Esophagus muscularis mucosa (tissue), 4 donors: ENCODE measurements at places on chromosomes 12 and 14. TPM values are rescaled to one million over a fixed set of nuclear protein-coding genes. Genes with fewer than 3 reads are reported as not detected.

The GCN1 gene
- total RNA-seq = 38.6 TPM

The PZP gene
- 0.06 TPM for total RNA-seq

The ACVRL1 gene
- total RNA-seq = 124 TPM

The ACYP1 gene
- 9.1 TPM for total RNA-seq

The RPGRIP1 gene
- total RNA-seq = not detected

The ITPK1 gene
- total RNA-seq = 132 TPM

The TBX5 gene
- total RNA-seq = 21.7 TPM

The SERPINA12 gene
- not detected for total RNA-seq

The BATF gene
- 1.7 TPM for total RNA-seq

The CSRP2 gene
- total RNA-seq = 46.1 TPM

The PCED1B gene
- 0.99 TPM for total RNA-seq

The COPZ1 gene
- total RNA-seq = 41.1 TPM

The LRTM2 gene
- not detected for total RNA-seq

The DAO gene
- total RNA-seq = not detected

DNA sequence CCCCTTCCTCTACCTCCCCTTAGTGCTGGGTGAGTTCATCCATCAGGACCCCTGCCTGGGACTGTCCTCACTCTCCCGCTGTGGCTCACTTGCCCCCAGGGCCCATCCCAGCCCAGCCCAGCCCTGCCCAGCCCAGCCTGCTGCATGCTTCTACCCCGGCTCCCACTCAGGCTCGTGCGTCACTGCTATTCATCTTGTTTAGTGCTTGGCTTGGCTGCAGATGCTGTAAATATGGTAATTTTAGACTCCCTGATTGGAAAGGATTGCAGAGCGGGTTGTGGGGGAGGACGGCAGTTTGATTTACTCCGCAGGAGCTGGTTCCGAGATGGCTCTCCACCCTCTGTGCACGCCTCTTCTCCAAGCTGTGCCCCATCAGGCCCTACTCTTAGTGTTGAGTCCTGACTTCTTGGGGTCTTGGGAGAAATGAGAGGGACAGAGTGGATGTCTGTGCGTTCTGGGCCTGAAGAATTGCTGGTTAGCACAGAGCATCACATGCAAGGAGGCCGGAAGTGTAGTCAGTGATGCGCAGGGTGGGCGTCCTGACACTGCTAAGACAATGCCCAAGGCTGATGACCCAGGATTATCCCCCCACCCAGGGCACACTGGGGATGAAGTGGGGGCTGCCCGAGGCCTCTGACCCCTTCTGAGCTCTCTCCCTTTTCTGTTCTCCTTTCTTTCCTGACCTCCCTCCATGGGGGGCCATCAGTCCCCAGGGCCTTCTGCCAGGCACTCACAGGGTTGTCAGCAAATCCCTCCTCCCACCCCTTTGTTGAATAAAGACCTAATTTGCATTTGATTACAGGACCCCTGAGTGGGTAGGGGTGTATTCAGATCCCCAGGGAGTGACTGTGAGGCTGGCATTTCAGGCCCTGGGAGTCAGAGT is 244.4 kb downstream of the ZFP36L1 start:
- peak; percentile 94 for DNase-seq

GRCh38 chr12:8677362-8677761 is 14.7 kb upstream of the MFAP5 start:
- DNase-seq = no peak

DNA sequence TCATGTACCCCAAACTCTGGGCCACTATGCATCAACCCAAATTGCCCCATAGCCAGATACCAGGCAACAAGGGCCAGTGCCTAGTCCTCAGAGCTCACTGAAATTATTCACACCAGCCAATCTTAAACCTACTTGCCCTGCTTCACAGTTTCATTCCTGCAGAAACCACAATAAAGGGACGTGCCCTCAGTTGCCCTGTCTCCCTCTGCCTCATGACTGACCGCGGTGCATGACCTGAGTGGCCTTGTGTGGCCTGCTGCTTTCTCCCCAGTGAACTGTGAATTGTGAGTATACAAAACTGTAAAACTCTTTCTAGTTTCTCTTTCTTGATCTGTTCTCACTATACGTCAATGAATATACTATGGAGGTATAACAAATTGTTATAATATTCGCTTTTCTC is 490.9 kb upstream of the MIS18BP1 start:
- DNase-seq = no peak

DNA sequence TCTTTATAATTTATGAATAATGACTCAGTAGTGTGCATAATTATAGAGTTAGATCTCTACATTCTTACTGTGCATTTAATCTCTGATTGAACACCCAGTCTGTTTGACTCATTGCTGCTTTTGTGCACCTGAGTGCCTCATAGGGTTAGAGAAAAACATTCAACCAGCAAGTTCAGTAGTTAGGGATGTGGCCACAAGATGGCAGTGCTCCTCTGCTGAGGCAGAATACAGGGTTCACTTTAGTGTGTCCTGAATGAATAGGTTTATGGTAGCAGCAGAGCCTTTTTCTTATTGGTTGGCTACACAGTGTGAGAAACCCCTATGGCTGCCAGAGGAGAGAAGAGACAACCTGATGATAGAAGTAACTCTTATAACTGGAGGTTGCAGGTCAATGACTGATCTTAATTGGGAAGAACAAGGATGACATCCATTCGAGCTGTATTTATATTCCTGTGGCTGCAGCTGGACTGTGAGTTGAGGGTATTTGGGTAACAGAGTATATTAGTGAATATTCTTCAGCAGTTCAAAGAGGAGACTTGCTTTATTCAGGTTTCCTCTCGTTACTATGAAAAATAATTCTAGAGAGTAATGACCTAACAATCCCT is 194.9 kb upstream of the OR4E1 start:
- no peak for DNase-seq

DNA sequence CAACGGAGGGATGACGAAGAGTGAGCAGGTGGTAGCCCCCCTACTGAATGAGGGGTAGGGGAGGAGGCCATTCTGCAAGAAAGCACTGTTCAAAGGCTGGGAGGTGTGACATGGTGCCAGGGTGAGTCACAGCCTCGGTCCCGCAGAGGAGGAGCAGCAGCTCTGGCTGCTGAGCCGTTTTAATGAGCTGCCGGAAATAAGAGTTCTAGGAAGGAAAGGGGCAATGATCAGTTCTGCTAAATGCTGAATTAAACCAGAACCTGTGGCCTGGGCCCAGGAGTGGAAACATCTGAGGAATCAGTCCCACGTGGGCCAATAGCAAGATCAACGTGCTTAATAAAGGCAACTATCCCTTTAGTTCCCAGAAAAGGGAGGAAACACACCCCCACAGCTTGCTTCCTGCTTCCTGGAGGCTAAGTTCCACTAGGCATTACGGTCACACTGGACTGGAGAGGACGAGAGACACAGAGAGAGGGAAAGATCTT is 3.6 kb downstream of the ABCD4 start:
- DNase-seq = no peak

- DNase-seq = no peak
Observed at GRCh38 chr14:41604721-41605531, 1.8 kb upstream of the LRFN5 start.

GRCh38 chr14:20427231-20428009 is 8.5 kb downstream of the KLHL33 start:
- no peak for DNase-seq

- DNase-seq = no peak
Observed at GRCh38 chr12:67761566-67761965, 113.0 kb downstream of the DYRK2 start.

DNA sequence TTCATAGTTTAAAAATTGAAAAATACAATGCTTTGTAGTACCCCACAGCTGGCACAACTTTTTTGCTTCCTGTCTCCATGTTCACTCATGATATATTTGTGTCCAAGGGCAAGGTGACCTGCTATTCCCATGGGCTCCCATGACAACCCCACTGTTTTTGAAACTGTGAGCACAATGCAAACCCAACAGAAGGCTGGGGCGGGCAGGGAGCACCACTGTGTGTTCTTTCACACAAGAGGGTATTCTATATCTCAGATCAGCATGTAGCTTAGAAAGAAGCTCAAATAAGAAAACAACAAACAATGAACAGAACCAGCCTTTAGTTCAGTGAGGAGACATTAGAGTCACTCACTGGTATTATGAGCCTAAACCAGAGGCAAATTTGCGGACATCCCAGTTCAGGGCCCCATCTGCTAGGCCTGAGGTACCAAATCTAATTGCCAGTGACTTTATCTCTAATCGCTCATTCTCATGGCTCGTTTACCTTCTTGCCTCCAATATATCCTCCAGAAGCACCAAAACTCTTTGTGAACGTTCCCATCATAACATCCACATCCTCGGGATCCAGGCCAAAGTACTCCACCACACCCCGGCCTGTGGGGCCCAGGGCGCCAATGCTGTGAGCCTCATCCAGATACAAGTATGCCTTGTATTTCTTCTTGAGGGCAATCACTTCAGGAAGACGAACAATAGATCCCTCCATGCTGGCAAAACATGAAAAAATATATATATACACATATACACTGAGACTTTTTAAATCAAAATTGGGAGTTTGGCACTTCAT is 56.4 kb upstream of the ISM2 start:
- DNase-seq = no peak

DNA sequence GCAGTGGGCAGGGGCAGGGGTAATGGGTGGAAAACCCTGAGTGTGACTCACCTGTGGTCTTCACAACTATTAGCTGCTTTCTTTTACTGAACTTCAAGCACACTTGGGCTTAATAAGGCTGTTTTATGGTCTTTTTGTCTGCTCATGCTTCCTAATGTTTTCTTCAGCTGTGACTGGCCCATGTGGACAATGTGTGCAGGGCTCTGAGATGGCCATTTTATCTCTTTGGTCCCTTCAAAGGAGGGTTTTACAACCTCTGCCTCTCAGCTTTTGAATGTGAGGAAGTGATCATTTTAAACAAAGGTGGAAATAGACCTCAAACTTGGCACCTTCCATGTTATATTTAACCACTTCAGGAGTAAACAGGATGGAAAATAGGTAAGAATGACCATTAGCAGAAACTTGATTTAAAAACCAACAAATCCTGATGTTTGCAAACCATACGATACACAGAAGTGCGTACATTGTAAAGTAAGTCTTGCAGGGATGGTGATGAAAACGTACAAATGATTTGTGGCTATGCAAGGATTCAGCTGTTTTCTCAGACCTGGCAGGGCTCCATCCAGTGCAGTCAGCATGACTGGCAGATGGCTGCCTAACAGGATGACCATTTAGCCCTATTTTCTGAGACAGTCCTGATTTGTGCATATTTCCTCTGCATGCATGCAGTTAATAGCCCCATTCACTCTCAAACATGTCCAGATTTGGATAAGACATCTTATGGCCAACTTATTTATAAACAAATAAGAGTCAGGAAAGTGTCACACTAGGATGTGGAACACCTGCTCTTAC is 103.2 kb downstream of the SLC38A4 start:
- no peak for DNase-seq

GRCh38 chr14:24430682-24431568 is 1.2 kb downstream of the KHNYN start:
- peak; percentile 89 for DNase-seq

DNA sequence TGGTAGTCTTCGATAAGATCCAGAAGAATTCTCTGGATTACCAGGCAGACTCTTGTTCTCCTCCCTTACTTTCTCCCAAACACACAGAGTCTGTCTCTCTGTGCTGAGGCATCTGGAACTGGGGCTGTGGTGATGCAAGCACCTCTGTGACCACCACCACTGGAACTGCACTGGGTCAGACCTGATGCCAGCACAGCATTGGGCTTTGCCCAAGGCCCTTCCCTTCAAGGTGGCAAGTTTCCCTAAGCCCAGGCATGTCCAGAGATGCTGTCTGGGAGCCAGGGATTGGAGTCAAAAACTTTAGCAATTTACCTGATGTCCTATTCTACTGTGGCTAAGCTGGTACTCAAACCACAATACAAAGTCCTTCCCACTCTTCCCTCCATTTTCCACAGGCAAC is 14.6 kb upstream of the TMPRSS12 start:
- no peak for DNase-seq

DNA sequence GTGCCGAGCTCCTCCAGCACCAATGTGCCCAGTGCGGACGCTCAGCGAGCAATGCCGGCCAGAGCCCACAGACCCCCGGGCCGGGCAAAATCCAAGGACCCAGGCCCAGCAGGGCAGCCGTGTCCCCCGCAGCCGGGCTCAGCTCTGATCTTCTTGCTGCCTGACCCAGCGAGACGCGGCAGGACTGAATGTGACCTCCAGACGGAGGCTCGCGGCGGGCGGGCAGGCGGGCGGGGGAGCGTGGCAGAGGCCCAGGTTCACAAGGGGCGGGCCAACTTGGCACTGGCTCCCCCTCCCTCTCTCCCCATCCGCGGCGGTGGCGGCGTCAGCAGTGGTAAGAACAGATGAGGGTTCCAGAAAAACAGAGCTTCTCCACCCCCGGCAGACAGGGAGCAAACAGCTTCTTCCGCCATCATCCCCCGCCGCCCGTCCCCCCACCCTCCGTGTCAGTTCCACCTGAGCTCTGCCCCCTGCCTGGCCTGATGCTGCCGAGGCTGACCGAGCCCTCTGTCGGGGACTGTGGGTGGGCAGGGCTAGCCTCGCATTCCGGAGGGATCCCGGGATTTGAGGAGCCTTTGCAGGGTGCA is 94.3 kb downstream of the RFLNA start:
- peak; percentile 97 for DNase-seq

GRCh38 chr12:85036234-85036707 is at the start of the genes LRRIQ1 and TSPAN19:
TSS of gene LRRIQ1 (plus strand) at chr12:85036351. CDS start at chr12:85038177, 1,826 bp downstream.
TSS of gene TSPAN19 (minus strand) at chr12:85036277. CDS start at chr12:85029946, 6,331 bp downstream.
- DNase-seq = no peak
